Kasumi-1 (cell line): ENCODE measurements at places on chromosomes 5 and 9.
A peak's percentile ranks its signal among the peaks of the same experiment; 100 is the strongest.

- no peak for DNase-seq
Measured at GRCh38 chr5:75279321-75279720, 42.6 kb upstream of the ANKRD31 start.

- DNase-seq, result peak; percentile 75
Measured at GRCh38 chr5:134902071-134902801, 2.7 kb upstream of the PCBD2 start.

DNA sequence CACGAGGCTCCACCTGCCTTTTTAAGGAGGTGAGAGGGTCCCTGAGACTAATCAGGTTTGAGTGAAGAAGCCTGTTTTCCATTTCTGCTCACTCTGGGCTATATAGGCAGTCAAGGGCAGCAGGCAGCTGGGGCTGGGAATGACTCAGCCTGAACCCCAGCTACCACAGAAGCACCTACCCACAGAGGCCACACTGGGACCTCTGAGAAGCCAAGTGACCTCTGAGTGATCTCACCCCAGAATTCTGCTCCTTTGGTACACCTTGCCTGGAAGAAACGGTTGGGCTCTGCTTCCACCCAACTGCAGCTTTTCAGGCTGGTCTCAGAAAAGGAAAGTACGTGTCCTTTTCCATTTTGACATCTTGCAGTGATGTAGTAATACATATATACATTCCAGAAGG lies 6.8 kb downstream of the FAM219A start:
- no peak for DNase-seq

- no peak for DNase-seq
Measured at GRCh38 chr9:83440641-83441040, 97.6 kb downstream of the FRMD3 start.

DNA sequence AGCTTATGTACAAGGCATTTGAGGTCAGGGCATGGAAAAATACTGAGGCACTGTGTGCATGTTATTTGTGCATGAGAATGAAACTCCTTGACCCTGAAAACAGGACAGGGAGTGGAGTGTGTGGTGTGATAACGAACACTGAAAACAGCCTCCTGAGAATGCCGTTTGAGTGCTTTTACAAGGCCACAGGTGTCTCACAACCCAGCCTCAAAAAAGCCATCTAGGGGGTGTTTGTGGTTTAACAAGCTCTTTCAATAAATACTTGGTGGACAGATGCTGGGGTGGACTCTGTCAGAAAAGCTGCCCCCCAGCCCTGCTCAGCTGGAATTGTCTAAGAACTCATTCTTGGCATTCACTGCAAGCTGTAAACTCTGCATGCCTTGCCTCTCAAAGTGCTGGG lies 94.0 kb upstream of the SLC25A48 start:
- no peak for DNase-seq

GRCh38 chr5:155019601-155020226 lies 6.2 kb downstream of the KIF4B start:
- DNase-seq, result no peak

DNA sequence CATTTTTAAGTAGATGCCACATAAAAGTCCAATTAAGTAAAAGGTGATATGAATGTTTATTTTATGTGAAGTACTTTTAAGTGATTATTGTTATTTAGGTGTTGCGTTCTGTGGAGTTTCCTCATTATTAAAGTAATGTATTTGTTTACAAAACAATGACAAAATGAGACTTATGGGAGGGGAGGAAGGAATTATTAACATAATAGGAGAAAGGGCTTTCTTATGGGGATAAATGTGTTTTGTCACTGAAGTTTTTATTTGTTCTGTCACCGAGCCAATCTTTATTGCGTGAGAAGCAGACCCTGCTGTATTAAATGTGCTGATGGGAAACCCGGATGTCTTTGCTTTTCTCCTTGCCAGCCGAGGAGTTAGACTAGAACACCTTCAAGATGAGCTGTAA lies 44.5 kb downstream of the TRIO start:
- no peak for DNase-seq

DNA sequence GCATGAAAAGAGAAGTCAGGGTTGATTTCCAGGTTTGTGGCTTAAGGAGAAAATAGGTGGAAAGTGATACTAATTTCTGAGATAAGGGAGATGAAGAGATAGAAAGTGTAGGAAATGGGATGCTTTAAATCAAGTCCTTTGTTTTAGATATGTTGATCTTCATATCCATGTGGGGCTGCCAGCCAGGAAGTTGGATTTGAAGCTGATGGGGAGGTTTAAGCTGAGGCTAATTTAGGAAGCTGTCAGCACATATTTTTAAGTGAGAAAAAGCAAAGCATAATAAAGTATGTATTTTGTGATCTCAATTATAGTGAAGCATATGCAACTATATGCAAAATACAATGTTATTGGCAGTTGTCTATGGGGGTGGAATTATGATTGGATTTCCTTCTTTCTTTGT lies 428.4 kb downstream of the CSNK1G3 start:
- DNase-seq, result no peak

DNA sequence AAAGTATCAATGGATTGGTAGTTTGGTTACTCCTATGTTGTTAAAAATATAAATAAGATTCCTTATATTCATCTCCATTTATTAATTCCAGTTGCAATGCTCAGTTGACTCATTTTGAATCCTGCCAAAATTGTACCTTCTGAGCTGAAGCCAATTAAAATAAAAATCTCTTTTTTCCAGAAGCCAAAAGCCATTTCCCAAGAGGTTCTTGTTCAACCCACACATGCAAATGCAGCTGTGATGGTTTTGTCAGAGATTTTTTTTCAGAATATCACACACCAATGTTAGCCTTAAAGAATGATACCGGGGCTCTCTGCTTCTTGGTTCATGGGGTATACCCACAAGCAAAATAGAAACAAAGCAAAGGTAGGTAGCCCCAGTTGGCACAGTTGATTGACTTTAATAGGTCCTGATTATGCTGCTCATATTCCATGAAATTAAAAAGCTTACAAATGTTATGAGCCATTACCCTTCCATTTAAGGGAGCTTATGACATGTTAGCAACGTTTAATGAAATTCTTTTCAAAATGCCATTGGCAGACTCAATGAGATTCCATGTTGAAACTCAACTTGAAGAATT lies 208.0 kb downstream of the SGCD start:
- no peak for DNase-seq

DNA sequence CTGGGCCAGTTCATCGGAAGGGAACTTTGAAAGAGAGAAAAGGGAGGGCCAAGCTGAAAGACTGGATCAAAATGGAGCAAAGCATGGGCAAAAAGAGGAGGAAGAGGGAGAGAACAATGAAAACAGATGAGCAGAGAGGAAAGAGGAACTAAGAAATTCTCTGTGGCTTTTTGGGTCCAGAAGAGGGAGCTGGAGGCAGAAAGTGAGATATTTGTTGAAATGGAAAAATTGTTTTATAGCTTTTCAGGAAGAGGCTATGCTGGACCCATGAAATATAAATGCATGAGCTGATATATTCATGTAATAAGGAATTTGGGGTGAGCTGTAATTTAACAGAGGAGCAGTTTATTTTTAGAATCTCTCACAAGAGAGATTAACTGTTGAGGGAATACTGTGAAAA lies 457.3 kb downstream of the DMAC1 start:
- peak; percentile 55 for DNase-seq

- no peak for DNase-seq
Measured at GRCh38 chr9:108854094-108854493, 1.7 kb downstream of the ACTL7B start.

- DNase-seq, result no peak
Measured at GRCh38 chr5:132364319-132364718, 5.2 kb upstream of the SLC22A5 start.

GRCh38 chr5:80059354-80059980 lies 24.3 kb downstream of the THBS4 start:
- no peak for DNase-seq

GRCh38 chr9:92942688-92943616 lies 4.4 kb upstream of the FGD3 start:
- no peak for DNase-seq

GRCh38 chr9:92425474-92425873 lies 1.2 kb upstream of the OMD start:
- DNase-seq, result no peak

DNA sequence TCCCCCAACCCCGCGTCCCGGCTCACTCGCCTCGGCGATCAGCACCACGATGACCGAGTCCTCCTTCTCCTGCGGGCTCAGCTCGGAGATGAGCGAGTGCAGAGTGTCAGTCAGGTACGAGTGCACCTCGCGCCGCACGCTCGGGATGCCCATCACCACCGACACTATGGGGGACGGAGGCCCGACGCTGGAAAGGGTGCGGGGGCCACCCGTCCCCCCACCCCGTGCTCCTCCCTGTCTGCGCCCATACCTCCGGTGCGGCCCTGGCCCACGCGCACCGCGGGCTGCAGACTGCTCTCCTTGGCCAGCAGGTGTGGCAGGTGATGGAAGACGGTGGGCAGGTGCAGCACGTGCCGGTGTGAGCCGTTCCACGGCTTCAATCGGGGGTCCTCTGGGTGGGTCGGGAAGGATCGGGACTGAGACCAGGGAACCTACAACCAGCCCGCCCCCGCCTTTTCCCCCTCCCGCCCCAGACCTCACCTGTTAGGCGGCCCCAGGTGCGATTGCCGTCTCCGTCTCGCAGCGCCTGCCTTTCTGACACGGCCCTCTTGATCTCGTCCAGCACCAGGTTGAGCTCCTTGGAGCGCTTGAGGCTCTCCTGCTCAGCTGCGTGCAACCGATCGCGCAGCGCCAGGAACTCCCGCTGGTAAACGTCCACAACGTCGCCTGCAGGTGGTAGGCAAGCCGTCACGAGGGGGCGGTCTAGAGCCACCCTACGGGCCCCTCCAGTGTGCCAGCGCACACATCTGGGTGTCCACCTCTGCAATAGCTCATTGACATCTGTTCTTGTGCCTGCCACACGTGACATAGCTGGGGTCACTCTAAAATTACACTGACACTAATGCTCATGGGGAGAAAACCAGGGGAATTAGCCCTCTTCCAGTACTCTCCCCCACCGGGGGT lies 5.1 kb downstream of the MGAT4B start:
- DNase-seq, result peak; percentile 43

GRCh38 chr5:44388321-44389089 lies 715 bp downstream of the FGF10 start:
- DNase-seq, result peak; percentile 4

GRCh38 chr5:62585306-62585705 lies 6.7 kb downstream of the LRRC70 start:
- no peak for DNase-seq

DNA sequence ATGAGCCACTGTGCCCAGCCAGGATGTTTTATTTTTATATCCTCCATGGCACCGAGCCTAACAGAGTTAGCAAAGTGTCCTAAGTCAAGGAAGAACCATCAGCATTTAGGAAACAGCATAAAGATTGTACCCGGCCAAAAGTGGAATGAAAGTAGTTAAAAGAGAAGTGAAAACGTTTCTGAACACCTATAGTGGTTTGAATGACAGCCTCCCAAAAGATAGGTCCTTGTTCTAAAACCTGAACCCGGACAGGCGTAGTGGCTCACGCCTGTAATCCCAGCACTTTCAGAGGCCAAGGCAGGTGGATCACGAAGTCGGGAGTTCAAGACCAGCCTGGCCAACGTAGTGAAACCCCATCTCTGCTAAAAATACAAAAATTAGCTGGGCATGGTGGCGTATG lies 37.4 kb downstream of the ZFAND5 start:
- DNase-seq, result no peak

DNA sequence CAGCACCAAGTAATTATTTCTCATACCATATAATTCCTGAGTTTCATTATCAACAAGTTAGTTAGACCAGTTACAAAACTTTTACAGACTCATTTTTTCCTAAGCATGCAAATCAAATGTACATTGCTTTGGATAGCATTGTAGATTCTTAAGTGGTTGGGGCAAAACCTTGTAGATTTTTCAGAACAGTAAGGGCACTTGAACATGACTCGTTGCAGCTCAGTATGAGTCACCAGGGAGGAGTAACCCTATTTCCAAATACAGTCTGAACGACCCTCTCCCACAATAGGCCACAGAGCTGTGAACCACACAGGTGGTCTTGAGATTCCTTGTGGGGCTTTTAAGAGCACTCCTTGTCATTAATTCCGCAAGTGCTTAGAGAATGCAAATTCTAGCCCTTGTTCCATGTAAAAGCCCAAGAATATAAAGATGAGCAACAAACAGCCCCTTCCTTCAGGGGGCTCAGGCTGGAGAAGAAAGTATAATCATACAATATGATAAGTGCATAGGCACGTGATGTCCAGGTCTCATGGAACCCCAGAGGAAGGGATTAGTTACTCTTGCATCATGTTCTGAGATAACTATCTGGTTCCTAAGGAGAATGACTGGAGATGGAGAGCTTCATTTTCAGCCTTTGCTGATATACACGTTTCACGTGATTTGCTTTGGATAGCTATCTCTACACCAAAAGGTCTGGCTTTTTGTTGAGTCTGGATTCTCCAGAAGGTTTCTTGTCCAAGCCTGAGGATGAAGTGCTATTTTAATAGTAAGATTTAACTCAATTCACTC lies 295.7 kb downstream of the KCNN2 start:
- DNase-seq, result no peak

- peak; percentile 96 for DNase-seq
Measured at GRCh38 chr9:129863059-129863690, 27.9 kb downstream of the USP20 start.
